Left ventricle myocardium superior (tissue), 1 donor: ENCODE measurements at places on chromosomes 2 and 18.

- no peak for DNase-seq
Observed at GRCh38 chr2:64525317-64525613, 1.1 kb downstream of the AFTPH start.

DNA sequence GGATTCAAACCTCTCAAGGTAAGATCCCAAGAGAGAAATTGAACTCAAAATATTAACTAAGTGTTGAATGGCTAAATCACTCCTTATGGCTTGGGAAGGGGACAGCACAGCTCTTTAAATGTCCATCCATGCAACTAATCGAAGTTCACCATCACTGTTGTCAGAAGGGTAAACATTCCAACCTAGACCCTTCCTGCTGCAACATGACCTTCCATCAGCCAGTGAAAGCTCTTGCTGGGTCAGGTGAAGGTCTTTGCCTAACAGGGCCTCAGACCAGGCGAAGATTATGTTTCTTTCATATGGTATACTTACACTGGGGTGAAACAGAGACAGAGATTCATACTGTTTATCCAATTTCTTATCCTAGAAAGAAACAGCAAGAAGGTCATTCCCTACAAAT is 16.4 kb downstream of the IAH1 start:
- no peak for DNase-seq

- no peak for DNase-seq
Observed at GRCh38 chr2:15369129-15369528, 192.0 kb downstream of the NBAS start.

- DNase-seq = no peak
Observed at GRCh38 chr2:122864728-122865127, 1109.3 kb downstream of the TSN start.

DNA sequence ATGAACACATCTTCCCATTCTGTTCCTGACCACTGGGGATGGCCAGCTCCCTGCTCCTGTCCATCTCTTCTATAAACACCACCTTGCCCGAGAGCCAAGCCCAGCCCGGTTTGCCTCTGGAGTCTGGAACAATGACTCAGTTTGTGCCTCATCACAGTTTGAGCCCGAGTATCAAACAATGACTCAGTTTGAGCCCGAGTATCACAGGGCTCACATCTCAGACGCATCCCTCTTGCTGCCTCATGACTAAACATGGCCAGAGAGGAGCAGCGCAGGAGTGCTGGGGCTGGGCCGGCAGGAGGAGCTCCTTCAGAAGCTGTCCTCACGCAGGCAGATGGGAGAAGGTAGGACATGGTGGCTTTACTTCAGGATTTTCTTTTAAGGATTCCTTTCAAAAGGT is 68.7 kb downstream of the PXDN start:
- no peak for DNase-seq

DNA sequence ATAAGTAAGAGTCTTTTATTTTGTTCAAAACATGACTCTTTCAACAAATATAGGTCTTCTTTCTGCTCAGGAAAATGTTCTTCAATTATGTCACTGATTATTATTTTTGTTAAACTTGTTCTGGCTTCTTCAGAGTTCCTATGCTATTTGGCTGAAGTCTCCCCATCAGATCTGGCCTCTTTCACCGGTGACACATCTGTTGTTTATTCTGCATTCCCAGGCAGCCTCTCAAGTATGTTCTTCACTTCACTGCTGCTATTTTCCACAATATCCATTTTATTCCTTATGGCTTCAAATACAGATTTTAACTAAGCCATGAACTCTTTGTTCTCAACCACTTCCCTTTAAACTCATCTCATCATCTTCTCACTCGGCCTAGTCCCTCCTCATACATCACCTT is 45.7 kb downstream of the HDAC4 start:
- DNase-seq = no peak

DNA sequence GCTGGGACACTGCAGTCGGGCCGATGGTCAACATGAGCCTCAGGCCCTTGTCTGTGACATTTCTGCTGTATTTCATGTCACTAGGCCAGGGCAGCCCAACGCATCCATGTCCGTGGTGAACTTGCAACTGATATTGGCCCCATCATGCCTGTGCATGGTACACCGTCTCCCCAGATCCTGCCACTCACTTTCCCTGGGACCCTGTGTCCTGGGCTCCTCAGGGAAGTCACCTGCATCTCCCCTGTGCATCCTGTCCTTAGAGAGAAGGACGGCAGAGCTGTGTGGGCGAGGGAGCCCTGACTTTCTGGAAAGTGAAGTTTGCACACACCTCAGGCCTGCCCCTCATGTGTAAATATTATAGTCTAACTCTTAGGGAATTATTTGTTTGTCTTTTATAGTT is 123.3 kb downstream of the ACKR3 start:
- no peak for DNase-seq

DNA sequence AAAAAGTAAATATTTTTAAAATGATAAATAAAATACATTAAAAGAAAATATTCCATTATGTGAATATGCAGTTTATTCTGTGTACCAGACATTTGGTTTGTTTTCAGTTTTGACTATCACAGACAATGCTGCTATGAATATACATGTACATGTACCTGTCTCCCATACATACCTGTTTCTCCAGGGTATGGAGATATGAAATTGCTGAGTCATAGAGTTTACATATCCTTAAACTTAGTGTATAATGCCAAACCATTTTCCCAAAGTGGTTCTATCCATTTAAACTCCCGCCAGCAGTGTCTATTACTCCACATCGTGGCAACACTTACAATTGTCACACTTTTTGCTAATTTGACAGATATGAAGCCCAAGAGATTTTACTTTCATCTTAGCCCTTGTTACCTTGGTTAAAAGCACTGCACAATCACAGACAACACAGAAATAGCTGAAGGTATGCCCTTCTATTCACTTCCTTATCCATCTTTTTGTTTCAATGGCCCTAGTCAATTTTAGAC is 56.3 kb downstream of the ZNF521 start:
- DNase-seq = no peak

DNA sequence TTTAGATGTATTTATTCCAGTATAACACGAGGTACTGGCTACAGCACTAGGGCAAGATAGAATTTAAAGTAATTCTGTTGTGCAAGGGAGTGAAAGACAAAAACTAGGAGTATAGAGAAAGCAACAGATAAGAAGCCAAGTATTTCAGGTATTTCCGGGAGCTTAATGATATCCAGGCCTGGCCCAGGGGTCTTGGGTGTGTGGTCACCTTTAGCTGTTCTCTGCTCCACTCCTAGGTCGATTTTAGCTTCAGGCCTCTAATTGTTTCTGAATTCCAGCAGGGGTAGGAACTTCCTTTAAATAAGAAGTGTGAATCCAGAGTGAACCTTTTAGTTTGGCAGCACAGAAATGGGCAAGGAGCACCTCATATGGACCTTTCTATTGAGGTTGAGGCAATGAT is 342.3 kb upstream of the MYT1L start:
- DNase-seq = no peak

GRCh38 chr2:134217924-134218323 is 35.9 kb upstream of the MGAT5 start:
- DNase-seq = no peak

DNA sequence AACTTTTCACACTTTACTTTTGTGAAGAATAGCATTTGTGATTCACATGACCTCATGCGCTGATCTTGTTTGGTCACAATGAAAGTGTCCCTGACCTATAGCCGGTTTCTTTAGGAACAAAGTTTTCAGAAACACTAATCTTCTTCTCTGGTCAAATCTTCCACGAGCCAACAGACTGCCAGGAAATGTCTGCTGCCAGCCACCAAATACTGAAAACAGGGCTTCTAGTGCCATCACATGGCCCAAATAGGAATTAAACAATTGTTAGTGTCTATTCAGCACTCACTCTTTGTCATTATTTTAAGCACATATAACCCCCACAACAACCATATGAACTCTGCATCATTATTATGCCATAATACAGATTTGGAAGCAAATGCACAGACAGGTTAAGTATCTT is 286.5 kb upstream of the SYT4 start:
- DNase-seq = no peak

GRCh38 chr2:58896638-58897037 is 655.5 kb upstream of the FANCL start:
- no peak for DNase-seq

DNA sequence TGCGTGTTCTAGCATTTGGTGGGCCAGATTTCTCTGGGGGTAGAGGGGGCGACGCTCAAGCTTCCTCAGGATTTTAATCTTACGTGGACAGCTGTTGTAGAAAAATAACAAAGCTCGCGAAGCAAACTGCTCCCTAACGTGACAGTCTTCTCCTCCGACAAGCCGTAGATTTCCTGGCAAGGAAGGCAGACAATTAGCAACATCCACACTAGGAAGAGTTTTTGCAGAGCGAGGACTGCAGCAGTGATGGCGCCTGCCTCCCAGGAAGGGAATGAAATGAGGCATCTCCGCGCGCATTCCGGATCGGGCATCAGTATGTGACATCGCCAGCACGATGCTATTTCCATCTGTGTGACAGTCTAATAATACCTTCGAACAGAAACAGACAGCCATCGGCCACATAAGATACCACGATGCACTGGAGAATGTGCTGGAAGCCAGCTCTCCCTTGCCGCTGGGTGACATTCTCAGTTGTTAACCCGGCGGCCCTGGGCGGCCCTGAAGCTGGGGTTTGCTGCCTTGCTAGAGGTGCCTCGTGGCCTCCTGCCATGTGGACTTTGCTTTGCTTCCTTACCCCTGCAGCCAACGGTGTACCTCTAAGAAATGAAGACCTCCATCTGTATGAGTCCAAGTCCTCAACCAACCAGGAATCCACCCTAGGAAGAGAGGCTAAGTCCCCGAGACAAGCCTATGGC is 101.8 kb upstream of the AGAP1 start:
- no peak for DNase-seq

DNA sequence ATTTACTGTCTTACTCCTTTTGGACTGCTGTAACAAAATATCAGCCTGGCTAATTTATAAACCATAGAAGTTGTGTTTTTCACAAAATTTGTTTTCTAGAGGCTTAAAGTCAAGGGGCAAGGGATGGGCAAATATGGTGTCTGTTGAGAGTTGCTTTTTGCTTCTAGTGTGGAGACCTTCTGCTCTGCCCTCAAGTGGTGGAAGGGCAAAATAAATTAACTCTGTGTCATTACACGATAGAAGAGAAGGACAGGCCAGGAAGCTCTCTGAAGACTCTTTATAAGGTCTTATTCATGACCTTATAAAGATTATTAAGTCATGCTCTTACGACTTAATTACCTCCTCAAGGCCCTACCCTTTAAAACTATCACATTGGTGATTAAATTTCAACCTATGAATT is 181.2 kb upstream of the LRATD1 start:
- no peak for DNase-seq

DNA sequence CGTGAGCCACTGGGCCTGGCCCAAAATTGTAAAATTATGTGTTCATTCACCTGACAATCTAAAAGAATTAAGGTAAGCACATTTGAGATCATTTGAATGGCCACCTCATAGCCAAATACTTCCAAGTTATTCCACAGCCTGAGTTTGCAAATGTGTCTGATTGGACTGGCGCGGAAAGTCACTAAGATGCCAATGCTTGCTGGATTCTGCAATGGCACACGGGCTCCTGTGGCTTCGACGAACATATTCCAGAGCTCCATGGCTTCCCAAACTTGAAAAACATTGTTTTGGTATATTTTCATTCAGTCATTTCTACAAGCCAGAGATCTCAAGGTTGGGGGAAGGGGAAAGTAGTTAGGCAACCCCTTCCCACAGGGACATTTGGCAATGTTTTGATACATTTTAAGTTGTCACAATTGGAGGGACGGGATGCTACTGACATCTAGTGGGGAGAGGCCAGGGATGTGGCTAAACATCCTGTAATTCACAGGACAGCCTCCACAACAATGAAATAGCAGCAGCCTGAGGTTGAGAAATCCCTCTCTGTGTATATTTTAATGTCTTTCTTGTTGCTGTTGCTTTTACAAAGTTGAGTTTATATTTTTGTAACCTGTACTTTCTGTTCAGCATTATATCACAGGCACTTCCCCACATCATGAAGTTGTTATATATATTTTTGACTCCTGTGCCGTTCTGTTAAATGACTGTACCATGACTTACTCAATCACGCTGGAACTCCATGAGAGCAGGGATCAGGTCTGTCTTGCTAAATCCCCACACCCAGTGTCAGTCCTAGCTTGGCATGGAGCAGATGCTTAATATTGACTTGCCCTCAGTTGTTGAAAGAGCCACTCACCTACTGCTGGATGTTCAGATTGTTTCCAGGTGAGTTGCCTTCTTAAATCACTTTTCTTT is 56.9 kb downstream of the COL4A4 start:
- no peak for DNase-seq

DNA sequence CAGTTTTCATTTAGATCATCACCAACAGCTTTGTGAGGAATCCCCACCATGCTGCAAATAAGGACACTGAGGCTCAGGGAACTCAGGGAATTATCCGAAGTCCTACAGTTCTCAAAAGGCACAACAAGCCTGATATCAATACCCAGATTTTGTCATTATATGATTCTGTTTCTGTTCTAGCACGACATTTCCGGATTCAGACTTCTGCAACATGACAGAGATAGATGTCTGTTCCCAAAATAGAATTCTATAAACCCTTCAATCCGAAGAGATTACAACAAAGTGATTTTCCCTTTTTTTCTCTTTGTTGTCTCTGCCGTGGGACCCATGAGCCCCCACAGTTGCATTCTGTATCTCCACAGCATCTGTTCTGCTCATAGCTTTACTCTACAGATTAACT is 72.0 kb downstream of the DOCK10 start:
- no peak for DNase-seq

DNA sequence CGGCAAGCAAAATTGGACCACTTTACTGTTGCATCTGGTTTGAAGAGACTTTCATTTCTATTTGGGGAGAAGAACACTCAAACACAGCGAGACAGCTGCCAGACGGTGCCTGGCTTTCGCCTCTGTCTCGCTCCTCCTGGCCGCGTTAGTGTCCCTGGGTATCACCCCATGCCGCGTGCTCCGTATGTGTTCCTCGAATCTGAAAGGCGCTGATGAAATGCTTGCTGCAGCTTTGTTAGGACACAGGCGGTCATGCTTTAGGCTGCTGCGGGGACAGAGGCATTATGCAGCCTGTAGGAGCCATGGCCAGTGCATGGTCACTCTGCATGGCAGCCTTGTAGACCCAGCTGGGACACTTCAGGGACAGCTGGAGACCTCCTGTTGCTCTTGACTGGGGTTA is 53.9 kb downstream of the LDLRAD4 start:
- peak; percentile 75 for DNase-seq

DNA sequence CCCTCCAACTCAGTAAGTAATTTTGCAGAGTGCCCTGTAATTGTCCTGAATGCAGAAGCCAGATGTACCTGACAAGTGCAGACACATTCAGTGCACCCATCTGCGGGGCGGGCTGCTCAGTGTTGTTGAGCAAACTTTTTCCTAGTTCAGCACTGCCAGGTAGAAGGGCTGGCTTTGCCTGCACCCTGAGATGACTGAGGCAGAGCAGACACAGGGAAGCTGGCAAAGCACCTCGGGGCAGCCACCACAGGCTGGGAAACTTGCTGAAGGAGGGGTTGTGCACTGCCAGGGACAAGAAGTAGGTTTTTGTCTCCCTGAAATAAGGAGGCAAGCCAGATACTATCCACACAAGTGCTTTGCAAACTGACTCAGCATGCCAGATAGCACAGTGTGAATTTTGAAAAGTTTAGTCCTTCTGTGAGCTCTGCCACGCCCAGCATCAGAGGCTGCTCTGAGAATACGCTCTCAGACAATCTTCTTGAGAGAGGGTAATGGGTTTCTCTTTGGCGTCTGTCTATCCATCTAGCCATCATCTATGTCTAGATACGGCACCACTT is 62.3 kb downstream of the SOWAHC start:
- DNase-seq = no peak

GRCh38 chr2:73174941-73175662 is 27.3 kb upstream of the NOTO start:
- DNase-seq = no peak
